SJSA1 (cell line): ENCODE measurements at places on chromosomes 1 and 21. TPM values are rescaled to one million over a fixed set of nuclear protein-coding genes. Genes with fewer than 3 reads are reported as not detected.

GRCh38 chr1:23116216-23116836, 52.3 kb downstream of the LUZP1 start:
- no peak for DNase-seq

DNA sequence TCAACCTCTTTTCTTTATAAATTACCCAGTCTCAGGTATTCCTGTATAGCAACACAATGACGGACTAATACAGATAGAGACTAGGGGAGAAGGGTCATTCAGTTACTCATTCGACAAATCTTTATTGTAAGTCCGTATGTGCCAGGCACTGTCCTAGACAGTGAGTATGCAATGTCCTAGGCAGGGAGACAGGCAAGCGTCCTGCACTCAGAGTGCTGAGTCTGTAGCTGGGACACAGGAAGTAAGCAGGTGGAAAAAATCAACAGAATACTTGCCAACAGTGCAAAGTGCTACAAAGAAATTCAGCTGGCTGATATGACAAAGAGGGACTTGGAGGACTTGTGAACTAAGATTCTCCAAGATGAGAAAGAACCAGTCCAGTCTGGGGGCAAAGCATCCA, 92.2 kb upstream of the ZBTB40 start:
- no peak for DNase-seq

DNA sequence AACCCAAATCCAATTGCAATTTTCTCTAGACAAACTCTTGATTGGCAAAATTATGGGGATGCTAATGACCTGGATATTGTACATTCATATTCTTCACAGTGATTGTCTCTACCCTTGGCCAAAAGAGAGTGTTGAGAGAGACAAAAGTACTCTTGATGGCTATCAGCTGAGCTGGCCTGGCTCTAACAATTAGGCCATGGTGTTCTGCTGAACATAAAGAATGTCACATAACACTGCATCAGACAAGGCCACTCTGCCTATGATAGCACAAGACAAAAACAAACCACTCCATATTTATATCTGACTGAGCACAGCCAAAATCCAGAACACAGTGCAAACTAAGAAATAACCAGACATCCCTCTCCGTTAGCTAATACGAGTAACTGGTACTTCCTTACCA, 101.7 kb downstream of the ADAMTS1 start:
- DNase-seq, result no peak

GRCh38 chr1:246107516-246108277, 399.4 kb downstream of the SMYD3 start:
- peak; percentile 76 for DNase-seq

DNA sequence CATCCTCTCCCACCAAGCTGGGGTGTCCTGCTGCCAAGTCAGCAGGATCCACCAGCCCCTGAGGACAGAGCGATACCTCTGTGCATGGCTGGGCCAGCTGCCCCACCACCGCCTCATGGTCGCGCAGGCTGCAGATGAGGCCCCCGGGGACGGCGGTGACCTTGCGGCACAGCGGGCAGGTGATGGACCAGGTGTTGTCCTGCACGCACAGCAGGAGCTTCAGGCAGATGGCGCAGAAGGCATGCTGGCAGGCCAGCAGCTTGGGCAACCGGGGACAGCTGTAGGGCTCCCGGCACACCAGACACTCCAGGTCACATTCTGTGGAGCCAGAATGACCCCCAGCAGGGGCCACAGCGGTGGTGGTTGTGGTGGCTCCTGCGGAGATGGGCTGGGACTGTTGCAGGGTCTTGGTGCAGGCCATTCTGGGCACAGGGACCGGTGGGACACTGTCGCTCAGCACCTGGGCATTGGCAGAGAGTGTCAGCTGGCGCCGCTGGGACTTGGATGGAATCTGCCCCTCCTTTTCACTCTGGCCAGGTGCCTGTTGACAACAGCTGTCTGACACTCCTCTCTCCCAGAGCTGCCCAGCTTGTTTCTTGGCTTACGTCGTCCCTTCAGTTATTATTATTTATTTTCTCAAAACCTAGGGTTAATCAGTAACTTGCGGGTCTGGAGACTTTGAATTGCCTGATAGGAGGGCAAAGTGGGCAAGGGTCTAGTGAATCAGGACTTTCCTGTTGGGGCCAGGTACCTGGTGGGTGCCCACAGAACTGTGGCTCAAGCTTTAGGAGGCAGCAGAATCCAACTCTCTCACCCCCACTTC, at the start of gene RNF186:
TSS of gene RNF186 (minus strand) at position 603 of the 823 bp plus-strand sequence. CDS start at position 421, 182 bp downstream.
- DNase-seq, result no peak

DNA sequence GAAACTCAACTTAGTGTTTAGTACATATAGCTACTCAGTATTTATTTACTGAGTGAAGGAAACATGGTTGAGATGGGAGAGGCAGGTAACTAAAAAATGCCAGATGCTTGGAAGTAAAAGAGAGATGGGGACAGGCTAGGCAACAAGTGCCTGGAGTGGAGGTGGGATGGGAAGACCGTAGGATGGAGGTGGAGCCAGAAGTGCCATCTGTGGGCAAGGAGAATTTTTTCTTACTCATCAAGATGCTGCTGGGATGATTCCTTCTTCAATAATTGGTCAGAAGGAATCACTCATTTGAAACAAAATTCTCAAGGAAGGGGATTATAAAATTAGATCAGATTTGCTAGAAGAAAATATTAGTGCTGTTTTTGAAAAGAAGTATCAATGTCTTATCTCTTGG, 72.9 kb downstream of the IFI44 start:
- no peak for DNase-seq

HAPLN2 gene
- total RNA-seq, result not detected in 2 replicates

CLEC20A gene
- total RNA-seq, result not detected in 2 replicates

KRTAP13-2 gene
- not detected in 2 replicates for total RNA-seq

KTI12 gene
- 19.8 and 34.0 TPM in 2 replicates for total RNA-seq

RUNX1 gene
- 11.9 and 18.0 TPM in 2 replicates for total RNA-seq
